ENCODE measurements at places on chromosomes 7 and 10.

GRCh38 chr7:29565634-29565981, 2.0 kb downstream of the PRR15 start:
- DNase-seq = no peak

DNA sequence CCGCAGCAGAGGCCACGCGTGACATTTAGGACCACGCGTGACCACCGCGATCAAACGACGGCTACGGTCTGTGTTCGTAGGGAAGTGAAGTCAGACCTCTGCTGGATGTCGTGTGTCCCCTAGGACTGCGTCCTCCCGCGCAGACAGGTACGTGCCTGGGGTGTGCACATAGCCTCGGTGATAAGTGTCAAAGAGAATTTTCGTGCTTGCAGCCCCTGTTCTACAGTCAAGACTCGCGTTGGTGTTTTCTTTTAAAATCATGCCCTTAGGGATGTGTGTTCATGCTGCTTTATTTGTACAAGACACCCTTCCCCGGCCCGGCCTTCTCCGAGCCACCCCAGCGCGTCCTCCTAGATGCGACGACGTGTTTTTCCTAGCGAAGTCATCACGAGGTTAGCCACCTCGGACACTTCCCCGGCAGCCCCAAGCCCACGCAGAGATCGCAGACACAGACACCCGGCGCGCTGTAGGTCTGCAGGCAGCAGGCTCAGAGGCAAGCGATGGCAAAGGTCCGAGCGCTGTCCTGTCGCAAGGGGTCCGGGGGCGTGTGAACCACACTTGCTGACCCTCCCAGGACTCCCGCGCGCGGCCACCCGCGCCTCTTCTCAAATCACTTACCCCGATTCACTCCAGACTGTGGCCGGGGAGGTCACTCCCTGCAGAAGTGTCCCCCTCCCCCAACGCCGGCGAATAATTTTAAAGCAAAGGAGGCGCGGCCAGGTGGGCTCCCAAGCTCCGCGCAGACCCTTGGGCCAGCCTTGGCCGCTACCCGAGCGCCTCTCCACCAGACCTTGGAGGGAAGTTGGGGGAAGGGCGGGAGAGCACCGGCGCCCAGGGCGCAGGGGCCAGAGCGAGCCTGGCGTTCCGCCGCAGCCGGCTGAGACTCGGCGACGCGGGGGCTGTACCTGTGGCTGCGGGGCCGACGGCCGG, 552 bp downstream of the MKX start:
- DNase-seq = peak; percentile 25

- no peak for DNase-seq
Observed at GRCh38 chr10:70906031-70906783, 17.8 kb upstream of the PCBD1 start.

- no peak for DNase-seq
Observed at GRCh38 chr10:6343305-6344010, 140.7 kb downstream of the PFKFB3 start.

GRCh38 chr7:134108802-134109201, 18.3 kb upstream of the LRGUK start:
- no peak for DNase-seq

DNA sequence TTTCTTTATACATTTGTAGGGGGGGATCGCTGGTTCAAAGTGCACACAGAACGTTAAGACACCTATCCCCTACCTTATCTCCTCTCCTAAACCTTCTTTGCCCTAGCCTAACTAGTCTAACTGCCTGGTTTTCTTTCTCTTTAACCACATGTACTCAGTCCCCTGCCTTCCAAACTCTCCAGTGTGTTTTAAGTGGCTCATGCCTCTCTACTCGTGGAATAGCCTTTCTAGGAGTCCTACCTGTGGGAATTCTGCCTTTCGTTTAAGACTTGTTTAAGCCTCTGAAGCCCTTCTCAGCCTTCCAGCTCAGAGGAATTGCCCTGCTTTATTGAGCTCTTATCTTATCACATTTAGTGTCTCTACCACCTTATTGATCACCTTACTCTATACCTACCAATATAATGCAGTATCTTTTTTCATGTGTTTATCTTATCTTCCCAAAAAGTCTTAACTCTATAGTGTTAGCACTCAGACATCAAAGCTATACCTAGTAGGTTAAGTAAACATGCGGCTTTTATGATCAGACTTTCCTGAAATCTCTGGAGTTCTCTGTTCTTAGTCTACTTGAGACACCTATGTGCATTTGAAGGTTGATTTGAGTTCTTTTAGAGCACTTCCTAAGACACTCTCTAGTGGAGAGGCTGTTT, 50.7 kb downstream of the ARID5B start:
- no peak for DNase-seq

- no peak for DNase-seq
Observed at GRCh38 chr7:26370011-26370410, 78.3 kb downstream of the SNX10 start.

- no peak for DNase-seq
Observed at GRCh38 chr10:87722716-87723115, 63.0 kb downstream of the PAPSS2 start.

- DNase-seq = no peak
Observed at GRCh38 chr7:89477991-89478390, 676.3 kb upstream of the STEAP1 start.

GRCh38 chr10:88386821-88387773, 196.0 kb downstream of the RNLS start:
- DNase-seq = no peak

- no peak for DNase-seq
Observed at GRCh38 chr7:151708610-151709009, 168.3 kb downstream of the PRKAG2 start.

GRCh38 chr7:42161719-42162118, 75.3 kb downstream of the GLI3 start:
- no peak for DNase-seq

GRCh38 chr10:96416643-96417042, 57.8 kb upstream of the OPALIN start:
- no peak for DNase-seq

- no peak for DNase-seq
Observed at GRCh38 chr10:108812906-108813305, 1110.4 kb downstream of the XPNPEP1 start.

- no peak for DNase-seq
Observed at GRCh38 chr10:127968027-127968441, 61.1 kb downstream of the PTPRE start.

DNA sequence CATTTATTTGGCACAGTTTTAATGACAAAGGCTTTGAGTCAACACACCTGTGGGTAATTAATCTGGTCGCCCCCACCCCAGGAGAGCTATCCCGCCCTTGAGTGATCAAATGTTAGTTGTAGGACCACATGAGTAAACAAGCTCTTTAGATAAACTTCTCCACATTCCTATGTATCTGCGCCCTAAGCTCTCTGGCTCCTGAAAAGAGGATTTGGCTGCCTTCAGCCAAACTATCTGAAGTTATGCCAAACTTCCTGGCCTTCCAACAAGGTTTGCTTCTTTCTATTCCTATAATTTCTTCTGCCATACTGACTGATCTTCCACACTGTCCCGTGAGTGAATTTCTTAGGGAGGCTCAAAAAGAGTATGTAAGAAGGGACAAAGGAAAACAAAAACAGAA, 134.2 kb downstream of the RALA start:
- no peak for DNase-seq

DNA sequence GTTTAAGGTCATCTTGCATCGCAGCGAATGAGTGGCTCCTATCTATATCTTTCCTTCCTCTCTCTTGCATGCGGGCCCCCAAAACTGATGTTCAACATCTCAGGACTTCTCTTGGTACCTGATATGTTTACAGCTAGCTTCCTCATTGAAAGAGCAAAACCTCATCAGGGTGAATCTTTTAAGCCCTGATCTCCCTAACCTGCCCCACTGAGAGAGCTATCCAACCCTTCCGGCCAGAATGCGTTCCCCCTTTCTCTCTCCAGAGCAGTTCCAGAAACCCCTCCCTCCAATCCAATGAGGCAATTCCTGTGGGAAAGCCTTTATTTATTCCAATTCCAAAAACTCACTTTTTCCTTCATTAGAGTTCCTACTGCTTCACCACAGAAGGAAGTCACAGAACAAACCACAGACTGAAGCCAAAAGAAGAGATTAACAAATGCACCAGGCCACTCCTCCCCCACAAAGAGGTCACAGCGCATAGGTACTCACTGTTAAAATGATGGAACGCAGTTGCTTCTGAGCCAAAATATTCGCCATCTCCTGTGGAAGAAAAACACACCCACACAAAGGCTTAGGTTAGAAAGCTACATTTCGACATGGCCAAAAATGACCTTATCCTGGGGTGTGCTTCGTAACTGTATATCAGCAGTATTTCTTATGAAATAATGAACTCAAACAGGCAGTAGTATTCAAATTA, 232.4 kb downstream of the ELMO1 start:
- DNase-seq = no peak

GRCh38 chr10:105121743-105122142, 480.7 kb downstream of the SORCS3 start:
- no peak for DNase-seq

- no peak for DNase-seq
Observed at GRCh38 chr10:65898055-65898454, 1027.8 kb upstream of the LRRTM3 start.

- DNase-seq = no peak
Observed at GRCh38 chr7:14754631-14755030, 147.9 kb downstream of the DGKB start.

DNA sequence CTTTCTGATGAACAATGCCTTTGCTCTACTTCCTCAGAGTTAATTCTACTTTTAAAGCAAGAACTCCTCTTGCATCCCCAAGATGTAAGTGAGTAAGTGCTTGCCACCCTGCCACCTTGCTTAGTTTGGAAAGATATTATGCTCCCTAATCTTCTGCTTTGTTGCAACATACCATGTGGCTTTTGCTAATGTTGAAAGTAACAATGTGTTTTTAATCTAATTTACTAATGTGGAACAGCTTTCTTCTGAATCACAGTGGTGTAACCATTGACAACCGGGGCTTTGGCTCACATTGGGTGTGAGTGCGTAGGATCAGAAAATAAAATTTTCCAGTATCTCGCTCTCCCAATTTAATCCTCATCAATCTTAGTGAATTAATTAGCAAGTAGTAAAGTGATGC, 254.1 kb upstream of the PTER start:
- DNase-seq = no peak

DNA sequence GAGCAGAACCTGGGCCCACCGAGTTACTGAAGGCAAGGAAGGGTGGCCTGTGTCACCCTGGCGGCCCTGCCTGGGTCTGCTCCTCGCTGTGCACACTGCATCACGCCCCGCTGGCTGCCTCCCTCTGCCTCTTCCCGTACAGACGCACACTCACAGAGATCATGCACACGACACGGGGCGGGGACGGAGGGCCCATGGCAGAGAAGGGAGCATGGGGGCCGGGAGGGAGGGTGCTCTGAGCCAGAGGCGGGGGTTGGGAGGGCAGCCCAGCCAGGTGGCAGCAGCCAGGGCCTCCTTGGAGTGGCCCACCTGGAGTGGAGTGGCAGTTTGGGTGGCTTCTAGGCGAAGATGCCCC, 16.6 kb downstream of the BUD23 start:
- no peak for DNase-seq

DNA sequence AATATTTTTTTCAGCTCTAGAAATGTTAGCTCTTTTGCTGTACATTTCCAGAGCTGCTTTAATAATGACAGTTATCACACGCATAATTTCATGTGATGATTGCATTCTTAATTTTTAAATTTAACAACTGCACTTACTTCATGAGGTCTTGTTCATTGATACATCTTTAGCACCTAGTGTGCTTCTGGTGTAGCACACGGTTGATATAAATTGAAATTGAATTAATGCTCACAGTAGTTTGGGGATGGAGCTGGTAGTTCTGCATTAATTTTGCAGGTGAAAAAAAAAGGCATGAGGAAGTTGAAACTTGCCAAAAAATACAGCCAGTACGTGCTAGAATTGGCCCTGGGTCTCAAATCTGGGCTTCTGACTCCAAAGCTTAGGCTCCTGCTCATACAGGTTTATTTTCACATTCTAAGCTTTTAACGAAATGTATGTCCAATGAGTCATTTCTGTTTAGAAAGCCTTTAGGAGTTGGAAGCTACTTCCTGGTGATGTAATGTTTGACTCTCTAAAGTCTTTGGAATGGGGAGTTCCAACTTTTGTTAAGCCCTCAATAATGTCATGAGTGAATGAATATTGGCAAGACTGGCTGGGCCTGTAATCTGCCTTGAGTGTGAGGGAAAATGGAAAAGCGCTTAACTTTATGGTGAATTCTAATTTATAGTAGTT, 62.5 kb downstream of the DAGLB start:
- DNase-seq = no peak

GRCh38 chr10:50648089-50648934, 24.6 kb upstream of the SGMS1 start:
- DNase-seq = no peak
